ENCODE measurements at places on chromosomes 12 and 14.

DNA sequence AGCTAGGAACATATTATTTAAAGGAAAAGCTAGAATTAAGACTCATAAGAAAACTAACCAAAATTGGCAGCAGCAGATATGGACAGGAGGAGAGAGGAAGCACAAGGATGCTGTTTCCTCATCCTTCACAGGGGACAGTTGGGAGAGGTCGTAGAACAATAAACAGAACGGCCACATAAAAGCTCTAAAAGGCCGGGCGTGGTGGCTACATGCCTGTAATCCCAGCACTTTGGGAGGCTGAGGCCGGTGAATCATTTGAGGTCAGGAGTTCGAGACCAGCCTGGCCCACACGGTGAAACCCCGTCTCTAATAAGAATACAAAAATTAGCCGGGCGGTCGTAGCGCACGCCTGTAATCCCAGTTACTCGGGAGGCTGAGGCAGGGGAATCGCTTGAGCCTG, 10.5 kb downstream of the TCL1B start:
- DNase-seq = no peak

DNA sequence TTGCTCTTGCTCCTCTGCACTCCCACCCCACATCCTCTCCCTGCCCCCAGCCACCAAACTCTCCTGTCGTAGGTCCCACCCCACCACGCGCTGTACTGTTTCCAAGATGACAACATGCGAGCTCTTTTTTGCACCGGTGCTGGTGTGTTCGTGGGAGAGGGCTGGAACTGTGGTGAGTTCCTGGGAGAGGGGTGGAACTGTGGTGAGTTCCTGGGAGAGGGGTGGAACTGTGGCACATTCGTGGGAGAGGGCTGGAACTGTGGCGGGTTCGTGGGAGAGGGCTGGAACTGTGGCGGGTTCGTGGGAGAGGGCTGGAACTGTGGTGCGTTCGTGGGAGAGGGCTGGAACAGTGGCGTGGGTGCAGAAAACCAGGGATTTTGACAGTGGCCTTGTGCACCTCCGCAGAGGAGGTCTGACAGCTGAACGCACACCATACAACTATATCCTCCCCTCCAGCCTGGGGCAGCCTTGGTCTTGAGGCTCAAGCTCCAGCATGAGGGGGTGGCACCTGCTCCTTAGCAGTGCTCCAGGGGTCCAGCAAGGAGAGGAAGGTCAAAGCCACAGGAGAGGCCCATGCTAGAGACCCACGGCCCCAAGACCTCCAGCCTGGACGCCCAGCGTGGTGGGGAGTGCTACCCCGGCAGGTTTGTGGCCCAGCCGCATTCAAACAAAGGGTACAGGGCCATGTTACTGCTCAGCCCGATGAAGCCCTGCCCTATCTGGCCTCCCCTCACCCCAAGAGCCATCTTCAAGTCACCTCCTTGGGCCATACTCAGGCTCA, 50.1 kb downstream of the ACTN1 start:
- no peak for DNase-seq

GRCh38 chr12:130401703-130402102, 64.0 kb downstream of the PIWIL1 start:
- no peak for DNase-seq

DNA sequence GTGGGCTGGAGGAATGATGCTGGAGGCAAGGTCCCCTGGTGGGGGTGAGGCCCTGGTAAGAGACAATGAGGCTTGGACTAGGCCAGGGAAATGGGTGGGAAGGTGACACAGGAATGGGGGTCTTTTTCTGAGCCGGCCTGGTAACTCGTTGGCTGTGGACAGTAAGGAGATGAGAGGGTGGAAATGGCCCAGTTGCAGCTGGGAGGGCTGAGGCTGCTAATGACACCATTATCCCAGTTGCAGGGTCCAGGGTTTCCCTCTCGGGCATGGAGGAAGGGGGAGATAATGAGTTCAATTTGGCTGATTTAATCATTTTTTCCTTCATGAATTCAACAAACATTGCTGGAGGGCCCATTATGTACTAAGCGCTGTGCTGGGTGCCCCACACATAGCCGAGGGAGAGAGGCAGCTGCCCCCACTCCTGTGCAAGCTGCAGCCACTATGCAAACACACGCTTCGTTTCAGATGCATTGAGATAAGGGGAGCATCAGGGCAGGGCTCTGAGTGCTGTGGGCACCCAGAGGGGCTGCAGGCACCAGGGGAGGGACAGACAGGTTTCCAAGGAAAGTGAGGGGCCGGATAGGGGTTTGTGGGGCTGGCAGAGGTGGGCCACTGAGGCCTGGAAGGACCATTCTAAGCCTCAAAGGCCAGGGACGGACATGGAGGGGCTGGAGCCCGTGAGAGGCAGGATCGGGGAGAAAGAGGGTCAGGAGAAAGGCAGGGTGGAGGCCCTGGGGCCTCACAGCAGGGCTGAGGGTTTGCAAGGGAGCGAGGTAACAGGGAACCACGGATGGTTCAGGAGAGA, 43.2 kb upstream of the MEG3 start:
- DNase-seq = no peak

GRCh38 chr12:111034886-111035577, 114.7 kb upstream of the MYL2 start:
- DNase-seq = no peak

DNA sequence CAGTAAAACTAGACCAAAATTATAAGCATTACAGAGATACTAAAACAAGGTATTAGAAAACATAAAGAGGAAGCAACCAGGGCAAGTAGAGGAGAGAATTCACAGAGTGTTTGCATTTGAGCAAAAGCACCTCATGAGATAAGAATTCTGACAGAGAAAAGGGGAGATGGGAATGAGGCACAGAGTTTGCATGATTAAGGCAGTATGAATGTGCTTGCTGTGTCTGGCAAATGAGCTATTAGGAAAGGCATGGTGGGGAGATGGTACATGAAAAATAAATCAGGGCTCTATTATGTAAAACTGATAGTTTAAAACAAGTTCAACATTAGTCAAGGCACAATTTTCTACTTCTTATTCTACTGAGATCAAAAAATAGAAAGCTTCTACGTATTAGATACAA, 23.1 kb downstream of the GARIN6 start:
- DNase-seq = no peak

DNA sequence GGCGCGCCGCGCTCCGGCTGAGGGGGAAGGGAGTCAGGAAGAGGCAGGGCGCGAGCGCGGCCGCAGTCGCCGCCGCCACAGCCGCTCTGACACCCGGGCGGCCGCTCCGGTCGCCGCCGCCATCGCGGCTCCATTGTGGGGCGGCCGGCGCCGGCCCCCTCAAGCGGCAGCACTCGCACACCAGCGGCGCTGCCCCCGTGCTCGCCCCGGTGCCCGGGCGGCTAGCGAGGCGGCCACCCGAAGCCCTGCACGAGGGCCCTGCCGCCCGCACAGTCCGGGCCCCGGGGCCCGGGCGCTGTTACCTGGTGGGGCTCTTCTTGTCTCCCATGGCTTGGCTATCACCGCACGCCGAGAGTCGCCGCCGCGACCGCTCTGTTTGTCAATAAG, 202 bp downstream of the YAF2 start:
- no peak for DNase-seq

GRCh38 chr14:65703996-65704395, 291.5 kb downstream of the FUT8 start:
- DNase-seq = no peak

- no peak for DNase-seq
Observed at GRCh38 chr12:108972358-108972757, 48.5 kb downstream of the SVOP start.

DNA sequence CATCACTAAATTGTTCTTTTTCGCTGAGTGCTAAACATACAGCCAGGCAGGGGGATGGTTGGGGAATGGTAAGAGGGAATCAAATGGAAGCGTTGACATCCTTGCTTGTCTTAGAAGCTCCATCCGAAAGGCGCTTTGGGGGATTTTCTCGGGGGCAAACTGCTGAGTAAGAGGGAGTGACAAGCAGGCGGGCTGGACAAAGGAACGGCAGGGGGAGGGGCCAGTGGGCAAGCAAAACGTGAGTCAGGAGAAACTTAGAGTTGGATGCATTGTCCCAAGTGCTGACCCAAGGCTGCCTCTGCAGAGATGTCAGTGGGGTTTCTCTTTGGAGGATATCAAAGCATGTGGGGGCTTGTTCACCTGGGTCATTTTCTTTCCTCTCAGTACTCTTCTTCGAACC, 480.5 kb downstream of the VRK1 start:
- no peak for DNase-seq

DNA sequence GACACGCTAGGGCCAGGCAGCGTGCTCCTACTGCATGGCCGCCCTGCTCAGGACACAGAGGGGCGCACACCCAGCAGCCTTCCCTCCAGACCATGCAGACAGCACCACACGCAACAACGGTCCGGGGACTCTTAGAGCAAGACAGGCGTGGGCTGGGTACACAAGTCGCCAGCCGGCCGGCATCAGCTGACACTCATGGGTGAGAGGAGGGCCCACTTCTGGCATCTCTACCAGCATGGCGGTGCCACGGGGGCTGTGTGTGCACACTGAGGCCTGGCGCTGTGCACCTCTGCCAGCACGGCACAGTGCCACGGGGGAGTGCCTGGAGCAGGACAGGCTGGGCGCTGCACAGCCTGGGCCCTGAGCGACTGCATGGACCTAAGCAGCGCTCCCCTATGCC, 6.7 kb upstream of the BTBD6 start:
- DNase-seq = no peak

DNA sequence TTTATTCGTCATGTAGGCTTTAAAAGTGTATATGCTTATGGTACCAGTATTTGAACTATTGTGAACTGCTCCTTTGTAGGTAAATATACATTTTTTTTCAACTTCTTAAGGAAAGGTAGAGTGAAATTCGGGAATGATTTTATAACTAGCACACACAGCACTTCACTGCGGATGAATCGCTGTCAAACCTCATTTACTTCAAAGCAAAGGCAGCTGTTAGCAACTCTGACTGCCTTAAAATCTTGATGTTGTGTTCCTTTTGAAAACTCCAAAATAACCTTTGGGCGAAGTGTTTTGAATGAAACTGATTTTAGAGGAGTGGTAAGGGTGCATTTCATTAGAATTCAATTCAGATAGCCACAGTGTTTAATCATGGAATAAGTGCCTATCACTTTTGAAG, 95.8 kb downstream of the GLT1D1 start:
- no peak for DNase-seq

GRCh38 chr14:74955229-74956026, at the start of gene PGF:
PGF (minus strand) TSS chr14:74955597; CDS start chr14:74955242, 355 bp downstream.
- DNase-seq = peak; percentile 37

DNA sequence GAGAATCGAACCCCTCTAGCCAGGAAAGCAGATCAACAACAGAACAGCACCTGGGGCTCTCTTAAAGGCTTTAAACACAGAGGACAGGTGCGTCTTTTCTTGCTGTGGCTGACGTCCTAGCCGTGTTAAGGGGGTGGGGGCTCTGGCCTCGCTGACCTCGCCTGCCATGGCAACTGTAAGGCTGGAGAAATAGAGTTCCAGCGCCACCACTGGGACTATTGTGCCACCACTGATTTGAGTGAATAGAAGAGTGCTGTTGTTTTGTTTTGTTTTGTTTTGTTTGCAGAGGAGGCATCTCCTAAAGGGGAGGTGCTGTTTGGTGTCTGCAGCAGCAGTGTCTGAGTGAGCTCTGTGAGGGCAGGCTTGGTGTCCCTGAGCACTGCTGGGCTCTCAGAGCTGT, 34.2 kb upstream of the PRMT8 start:
- no peak for DNase-seq

- DNase-seq = no peak
Observed at GRCh38 chr12:93056971-93057535, 128.0 kb upstream of the EEA1 start.

- DNase-seq = no peak
Observed at GRCh38 chr12:23113781-23114180, 488.8 kb downstream of the ETNK1 start.
